ENCODE measurements at places on chromosomes 11 and 22.

DNA sequence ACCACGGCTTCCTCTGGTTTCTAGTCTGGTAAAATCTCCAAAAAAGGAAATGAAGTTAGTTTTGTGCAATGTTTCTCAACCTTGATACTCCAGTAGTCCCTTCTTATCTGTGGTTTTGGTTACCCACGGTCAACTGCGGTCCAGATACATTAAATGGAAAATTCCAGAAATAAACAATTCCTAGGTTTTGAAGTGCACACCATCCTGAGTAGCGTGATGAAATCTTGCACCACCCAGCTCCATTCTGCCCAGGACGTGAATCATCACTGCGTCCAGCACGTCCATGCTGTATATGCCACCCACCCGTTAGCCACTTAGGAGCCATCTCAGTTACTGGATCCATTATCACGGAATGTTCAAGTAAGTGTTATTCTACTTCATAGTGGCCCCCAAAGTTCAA, 117.0 kb downstream of the FBXO7 start:
- no peak for DNase-seq

DNA sequence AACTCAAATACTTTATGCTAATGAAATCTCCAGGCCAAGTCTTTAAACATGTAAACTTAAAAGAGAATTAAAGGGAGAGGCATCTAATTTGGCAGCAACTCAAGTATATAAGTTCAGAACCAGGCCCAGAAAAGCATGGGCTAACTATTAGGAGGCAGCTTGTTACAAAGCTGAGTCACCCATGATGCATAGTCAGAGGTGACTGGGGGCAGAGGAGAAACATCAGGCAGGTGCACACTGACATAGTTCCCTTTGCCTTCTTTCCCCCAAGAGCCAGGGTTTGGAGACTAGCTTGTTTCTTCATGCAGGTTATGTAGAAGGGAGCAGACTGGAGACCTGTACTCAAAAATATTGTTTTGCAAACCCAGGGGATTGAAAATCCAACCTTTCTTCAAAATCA, 619.0 kb downstream of the SOX6 start:
- DNase-seq = no peak

DNA sequence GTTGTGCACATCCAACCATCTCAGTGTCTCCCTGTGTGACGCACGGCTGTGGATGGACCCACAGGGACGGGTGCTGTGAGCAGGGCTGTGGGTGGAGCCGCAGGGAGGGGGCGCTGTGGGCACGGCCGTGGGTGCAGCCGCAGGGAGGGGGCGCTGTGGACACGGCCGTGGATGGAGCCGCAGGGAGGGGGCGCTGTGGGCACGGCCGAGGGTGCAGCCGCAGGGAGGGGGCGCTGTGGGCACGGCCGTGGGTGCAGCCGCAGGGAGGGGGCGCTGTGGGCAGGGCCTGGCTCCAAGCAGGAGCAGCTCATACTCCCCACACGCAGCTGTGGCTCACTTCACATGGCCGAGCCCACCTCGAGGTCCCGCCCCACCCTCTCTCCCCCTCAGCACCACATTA, 6.0 kb upstream of the MAPK11 start:
- DNase-seq = no peak

GRCh38 chr11:125603207-125603606, 10.6 kb downstream of the STT3A start:
- no peak for DNase-seq

- peak; percentile 90 for DNase-seq
Observed at GRCh38 chr11:118870396-118871343, 13.0 kb upstream of the CXCR5 start.

DNA sequence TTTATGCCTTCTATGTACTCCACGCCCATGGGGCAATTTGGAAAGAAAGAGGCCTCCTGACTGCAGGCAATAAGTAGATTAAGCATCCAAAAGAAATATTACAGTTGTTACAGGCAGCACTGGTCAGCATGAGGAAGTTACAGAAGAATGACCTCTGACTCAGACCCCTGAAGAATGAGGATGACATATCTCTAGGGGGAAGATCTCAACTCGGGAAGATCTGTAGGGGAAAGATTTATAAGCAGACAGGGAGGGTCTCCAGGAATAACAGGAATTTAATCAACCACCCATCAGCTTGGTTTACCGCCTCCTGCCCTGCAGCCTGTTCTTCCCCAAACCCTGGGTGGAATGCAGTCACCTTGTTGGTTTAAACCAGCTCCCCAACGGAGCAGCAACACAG, 58.0 kb downstream of the RCN1 start:
- no peak for DNase-seq

GRCh38 chr11:115226556-115226955, 277.7 kb downstream of the CADM1 start:
- peak; percentile 17 for DNase-seq

DNA sequence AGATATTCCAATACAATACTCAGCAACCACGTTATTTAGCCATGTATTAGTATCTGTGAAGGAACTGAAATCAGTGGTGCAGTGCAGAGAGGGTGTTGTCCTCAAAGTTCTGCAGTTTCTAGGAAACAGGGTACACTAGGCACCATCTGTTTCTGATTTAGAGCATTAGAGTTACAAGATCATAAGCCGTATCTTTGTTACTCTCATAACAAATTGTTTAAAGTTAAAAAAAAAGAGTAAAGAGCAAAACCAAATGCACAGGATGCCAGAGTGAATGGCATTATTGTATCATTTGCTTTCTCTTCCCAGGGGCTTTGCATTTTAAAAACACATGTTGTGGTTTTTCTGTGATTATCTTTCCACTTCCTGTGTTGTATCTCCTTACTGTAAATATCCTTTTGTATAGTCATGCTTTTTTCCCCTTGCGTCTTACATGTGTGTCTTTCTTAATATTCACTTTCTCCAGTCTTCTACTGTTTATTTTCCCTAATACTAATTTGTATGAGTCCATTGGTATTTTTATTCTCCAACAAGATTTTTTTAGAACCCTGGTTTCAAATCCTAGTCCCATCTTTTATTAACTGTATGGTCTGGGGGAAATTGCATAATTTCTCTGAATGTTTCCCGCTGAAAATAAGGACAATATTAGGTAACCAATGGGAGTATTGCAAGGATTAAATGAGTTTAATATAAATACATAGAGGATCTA, 15.2 kb upstream of the NUP160 start:
- DNase-seq = no peak

GRCh38 chr11:123193742-123194141, 1.3 kb downstream of the CLMP start:
- no peak for DNase-seq

DNA sequence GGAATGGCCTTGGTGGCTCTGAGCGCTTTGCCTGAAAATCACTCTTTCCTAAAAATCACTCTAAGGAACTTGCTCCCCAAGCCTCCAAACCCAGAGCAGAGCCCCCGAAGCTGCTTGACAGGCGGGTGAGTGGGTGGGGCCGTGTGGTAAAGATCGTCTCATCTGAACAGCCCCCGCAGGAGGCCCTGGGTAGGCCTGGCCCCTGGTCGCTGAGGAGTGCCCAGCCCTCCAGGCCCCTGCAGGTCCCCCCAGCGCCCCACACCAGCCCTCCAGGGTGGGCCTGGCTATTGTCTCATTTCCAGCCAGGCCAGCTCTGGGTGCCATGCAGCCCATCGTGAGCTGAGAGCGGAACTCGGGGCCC, 17.2 kb upstream of the PIM3 start:
- no peak for DNase-seq

- DNase-seq = no peak
Observed at GRCh38 chr22:48901324-48901723, 926.3 kb downstream of the BRD1 start.

DNA sequence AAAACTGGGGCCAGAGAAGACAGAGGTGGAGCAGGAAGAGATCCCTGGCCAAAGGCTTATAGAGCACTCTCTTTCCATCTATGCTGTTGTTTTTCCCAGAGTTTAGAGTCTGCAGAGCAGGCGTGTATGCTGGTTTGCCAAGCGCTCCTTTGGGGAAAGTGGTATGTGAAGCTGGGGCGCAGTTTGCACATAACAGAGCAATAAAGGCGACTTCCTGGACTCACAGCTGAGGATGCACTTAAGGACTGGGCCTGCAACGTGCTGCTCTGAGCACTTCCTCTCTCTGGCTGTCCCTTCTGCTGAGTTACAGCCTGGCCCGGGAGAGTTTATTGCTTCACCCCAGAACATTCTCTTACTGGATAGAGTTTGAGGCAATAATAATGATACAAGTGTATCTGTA, 41.7 kb downstream of the THAP12 start:
- no peak for DNase-seq

DNA sequence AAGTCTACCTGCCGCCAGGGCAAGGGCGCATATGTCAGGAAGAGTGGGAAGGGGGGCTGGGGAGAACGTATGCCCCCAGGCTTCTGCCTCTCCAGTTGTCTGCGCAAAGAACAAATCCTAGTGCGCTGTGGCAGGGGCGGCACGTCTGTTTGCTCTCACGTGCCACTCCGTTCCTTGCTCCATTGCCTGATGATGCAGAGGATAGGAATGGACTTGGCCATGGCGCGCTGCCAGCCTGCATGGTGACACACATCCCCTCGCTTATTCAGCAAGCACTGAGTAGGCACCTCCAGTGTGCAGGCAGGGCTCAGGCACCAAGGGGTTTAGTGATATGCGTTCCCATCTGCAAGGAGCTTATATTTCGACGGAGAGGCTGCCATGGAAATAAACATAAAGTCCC, 45.4 kb upstream of the SLC22A12 start:
- no peak for DNase-seq

DNA sequence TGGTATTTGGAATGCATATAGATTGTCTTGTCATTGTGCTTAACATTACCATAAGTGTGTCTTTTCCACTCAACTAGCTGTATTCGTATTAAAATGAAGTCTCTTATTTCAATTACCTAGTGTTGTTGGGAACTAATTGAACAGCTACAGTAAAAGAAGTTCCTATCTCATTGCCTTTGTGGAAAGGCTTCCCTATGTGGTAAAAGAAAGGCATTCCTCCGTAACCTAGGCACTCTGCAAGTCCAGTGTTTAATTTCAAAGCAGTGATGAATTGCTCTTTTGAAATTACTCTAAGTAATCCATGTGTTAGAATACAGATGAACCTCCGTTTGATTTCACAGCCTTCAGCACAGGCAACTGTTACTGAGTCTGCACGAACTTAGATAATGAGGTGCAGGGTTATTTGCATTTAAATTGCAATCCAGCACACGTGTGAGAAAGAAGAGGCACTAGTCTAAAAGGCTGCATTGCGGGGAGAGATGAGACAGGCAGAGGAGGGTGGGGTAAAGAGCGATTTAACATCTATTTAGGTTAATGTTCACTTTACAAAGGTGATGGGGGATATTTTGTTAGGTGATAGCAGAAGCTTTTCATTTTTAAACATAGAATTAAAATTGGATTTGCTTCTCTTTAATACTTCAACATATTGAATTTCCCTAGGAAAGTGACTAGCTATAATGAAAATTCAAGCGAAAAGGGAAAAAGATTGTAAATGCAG, 25.0 kb upstream of the CRTAM start:
- DNase-seq = no peak

DNA sequence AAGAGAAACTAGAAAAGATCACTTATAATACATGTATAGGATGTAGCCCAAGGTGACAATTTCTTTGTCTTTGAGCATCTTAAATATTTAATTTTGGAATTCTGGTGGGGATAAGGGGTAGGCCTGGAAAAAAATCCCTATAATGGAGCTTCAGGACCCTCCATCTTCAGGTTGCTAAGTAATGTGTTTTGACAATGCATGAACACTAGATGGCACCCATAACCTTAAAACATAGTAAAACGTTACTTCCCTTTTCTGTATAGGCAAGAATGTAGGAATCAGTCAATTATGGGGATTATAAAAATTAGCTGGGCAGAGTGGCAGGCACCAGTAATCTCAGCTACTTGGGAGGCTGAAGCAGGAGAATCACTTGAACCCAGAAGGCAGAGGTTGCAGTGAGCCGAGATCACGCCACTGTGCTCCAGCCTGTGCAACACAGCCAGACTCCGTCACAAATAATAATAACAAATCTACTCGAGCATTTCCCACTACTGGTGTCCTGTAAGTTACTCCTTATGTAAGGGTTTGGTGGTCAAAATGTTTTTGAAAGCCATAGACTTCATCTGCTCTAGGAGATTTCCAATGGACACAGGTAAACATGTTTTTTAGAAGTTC, 541.9 kb upstream of the CCDC90B start:
- DNase-seq = no peak

DNA sequence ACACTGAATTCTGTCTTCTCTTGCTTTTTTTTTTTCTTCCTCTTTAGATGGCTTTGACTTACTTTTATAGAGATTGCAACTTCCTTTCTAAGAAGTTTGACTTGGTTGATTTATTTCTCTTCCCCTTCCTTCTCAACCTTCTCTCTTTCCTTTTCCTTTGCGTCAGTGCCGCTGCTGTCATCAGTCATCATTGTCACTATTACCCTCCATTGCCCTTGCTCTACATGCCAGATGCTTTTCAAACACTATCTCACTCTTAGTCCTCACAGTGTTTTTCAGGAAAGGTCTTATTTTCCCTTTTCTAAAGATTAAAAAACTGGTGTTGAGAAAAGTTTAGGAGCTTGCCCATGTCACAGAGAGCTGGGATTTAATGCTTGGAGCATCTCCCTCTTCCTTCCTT, 74.7 kb upstream of the C11orf87 start:
- no peak for DNase-seq

DNA sequence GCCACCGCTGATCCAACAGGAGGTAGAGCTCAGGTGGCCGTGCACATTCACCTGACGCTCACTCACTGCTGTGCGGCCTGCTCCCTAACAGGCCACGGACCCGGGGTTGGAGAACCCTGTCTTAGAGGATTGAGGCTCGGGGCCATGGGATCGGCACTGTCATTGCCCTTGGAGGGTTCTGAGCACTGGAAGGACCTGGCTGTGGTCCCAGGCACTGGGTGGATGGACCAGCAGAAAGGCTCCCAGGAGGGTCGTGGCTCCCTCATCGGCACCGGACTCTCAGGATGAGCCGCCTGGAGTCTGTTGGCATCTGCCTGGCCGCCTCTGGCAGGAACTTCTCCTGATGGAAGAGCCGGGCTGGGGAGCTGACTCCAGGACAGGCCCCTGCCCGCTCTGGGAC, 6.5 kb downstream of the KCNQ1 start:
- DNase-seq = no peak

DNA sequence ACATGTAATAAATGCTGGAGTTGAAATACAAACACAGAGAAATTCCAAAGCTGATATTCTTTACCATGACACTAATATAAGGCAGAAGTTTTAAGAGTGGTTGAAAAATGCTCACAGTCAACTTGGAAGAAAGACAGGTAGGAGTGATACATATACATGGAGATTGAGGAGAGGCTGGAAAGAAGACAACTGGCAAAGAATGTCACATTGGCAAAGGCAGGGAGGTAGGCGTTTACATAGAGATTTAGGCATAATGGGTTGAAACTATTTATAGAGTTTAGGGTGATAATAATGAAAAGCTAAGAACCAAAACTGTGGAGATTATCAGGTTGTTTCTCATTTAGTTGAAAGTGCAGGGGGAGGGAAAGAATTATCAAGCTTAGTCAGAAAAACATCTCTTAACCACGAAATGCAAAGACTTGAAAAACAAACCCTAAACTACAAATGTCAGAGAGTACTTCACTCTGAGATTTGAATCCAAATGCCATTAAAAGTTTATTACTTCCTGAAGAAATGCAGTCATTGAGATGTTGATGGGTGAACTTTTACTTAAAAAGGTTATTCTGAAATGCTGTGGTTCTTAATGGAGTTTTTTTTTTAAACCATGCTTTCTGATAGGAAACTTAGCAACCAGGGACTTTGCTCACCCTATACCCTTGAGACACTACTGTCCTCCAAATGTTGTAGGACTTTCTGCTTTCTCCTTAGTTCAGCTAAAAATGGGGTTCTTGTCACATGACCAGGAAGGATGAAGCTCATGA, 138.4 kb upstream of the CCDC90B start:
- DNase-seq = no peak
